Activated naive CD8-positive, alpha-beta T cell treated with anti-CD3 and anti-CD28 coated beads, Interleukin-2, amount 50 U/mL, for 24 hours (primary cell): ENCODE measurements at places on chromosomes 3 and 15.

- DNase-seq, result no peak
- peak overlapping the region; percentile 94 for H3K4me3 ChIP-seq
- H3K27me3 ChIP-seq, result no peaks in the 10 kb centered on the region
- H3K4me1 ChIP-seq, result peaks cover 79% of the 10 kb centered on the region
- H3K27ac ChIP-seq, result peak overlapping the region; percentile 100
These were observed 32.5 kb upstream of the CD47 start for GRCh38 chr3:108123326-108123725.

DNA sequence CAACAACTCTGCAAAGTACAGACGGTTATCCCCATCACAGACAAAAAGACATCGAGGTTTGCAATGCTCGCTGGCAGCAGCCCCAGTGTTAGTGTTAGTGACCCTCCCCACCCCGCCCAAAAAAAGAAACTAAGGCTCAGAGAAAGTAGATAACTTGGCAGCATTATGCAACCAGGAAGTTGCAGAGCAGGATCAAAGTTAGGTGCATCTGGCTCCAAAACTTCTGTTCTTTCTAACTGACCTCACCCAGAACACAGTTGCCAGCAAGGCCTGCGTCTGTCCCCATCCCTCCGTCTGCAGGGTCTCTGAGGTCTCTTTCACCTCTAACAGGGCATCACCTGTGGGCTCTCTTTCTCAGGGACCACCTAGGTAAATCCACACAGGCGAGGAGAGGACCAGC lies 51.5 kb downstream of the BDH1 start:
- no peak overlapping the region for H3K27ac ChIP-seq
- no peak for DNase-seq
- no peaks in the 10 kb centered on the region for H3K4me1 ChIP-seq
- H3K36me3 ChIP-seq, result no peaks in the 10 kb centered on the region
- H3K27me3 ChIP-seq, result peaks cover 2% of the 10 kb centered on the region
- no peak overlapping the region for H3K4me3 ChIP-seq

DNA sequence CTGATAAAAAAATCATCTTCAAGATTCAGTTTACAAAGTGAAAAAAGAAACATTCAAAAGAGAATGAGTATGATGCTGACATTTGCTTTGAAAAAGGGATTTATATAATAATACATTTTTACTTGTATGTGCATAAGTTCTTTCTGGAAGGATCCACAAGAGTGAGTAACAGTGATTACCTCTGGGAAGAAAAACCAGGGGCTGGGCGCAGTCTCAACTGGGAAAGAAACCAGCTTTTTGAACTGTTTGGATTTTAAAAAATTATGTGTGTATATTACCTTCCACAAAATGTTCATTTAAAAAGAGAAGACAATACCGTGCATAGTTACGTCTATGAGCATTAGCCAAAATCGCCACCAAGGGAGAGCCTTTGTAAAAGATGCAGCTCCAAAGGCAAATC lies 1.3 kb downstream of the CLEC3B start:
- no peaks in the 10 kb centered on the region for H3K36me3 ChIP-seq
- no peak overlapping the region for H3K27ac ChIP-seq
- H3K4me3 ChIP-seq, result no peak overlapping the region
- DNase-seq, result no peak

- H3K4me1 ChIP-seq, result peaks cover 3% of the 10 kb centered on the region
- H3K27me3 ChIP-seq, result peaks cover 48% of the 10 kb centered on the region
- no peak for DNase-seq
These were observed 18.2 kb downstream of the PTH1R start for GRCh38 chr3:46895761-46896160.

DNA sequence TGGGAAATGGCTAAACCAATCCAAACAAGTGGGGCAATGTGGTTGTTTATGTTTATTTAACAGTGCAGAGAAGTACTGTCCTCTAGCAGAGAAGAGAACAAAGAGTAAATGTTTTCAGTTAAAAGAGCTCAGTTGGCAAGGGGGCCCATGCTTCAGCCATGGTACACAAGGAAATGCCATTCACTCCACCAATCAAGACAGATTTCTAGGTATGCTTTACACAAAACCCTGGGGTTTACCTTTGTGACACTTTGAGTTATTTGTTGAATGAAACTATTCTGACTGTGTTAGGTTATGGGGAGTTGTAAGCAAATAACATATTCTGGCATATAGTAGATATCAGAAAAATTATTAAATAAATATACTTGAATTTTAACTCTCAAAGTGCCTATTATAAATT lies 228.5 kb upstream of the MME start:
- no peaks in the 10 kb centered on the region for H3K27me3 ChIP-seq
- H3K27ac ChIP-seq, result no peak overlapping the region
- H3K4me1 ChIP-seq, result no peaks in the 10 kb centered on the region
- H3K4me3 ChIP-seq, result no peak overlapping the region
- no peaks in the 10 kb centered on the region for H3K36me3 ChIP-seq

GRCh38 chr3:107264888-107265287 lies 112.4 kb upstream of the CCDC54 start:
- no peaks in the 10 kb centered on the region for H3K27me3 ChIP-seq
- no peak overlapping the region for H3K4me3 ChIP-seq
- DNase-seq, result no peak
- H3K36me3 ChIP-seq, result no peaks in the 10 kb centered on the region
- no peak overlapping the region for H3K27ac ChIP-seq
- peaks cover 7% of the 10 kb centered on the region for H3K4me1 ChIP-seq

GRCh38 chr3:169659096-169659819 lies 4.3 kb downstream of the MECOM start:
- H3K27ac ChIP-seq, result no peak overlapping the region
- no peak overlapping the region for H3K4me3 ChIP-seq
- peaks cover 72% of the 10 kb centered on the region for H3K27me3 ChIP-seq
- no peaks in the 10 kb centered on the region for H3K36me3 ChIP-seq

DNA sequence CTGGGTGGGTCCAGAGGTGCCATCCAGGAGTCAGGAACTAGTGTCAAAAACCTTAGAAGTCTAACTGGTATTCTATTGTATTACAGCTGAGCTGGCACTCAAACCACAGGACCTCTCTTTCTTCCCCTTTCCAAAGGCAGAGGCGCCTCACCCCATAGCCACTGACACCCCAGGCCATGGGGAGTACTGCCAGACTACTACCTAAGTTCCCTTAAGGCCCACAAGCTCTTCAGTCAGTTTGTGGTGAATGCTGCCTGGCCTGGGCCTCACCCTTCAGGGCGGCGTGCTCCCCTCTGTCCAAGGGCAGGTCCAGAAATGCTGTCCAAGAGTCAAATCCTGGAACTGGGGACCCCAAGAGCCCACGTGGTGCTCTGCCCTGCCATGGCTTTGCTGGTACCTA lies 43.0 kb upstream of the FGF7 start:
- H3K4me1 ChIP-seq, result no peaks in the 10 kb centered on the region
- DNase-seq, result no peak
- H3K36me3 ChIP-seq, result no peaks in the 10 kb centered on the region
- H3K27me3 ChIP-seq, result no peaks in the 10 kb centered on the region
- H3K27ac ChIP-seq, result no peak overlapping the region
- no peak overlapping the region for H3K4me3 ChIP-seq

- H3K36me3 ChIP-seq, result peaks cover 34% of the 10 kb centered on the region
- DNase-seq, result no peak
- no peak overlapping the region for H3K27ac ChIP-seq
- no peaks in the 10 kb centered on the region for H3K27me3 ChIP-seq
- no peak overlapping the region for H3K4me3 ChIP-seq
These were observed 93.5 kb downstream of the CHCHD6 start for GRCh38 chr3:126797563-126797962.

DNA sequence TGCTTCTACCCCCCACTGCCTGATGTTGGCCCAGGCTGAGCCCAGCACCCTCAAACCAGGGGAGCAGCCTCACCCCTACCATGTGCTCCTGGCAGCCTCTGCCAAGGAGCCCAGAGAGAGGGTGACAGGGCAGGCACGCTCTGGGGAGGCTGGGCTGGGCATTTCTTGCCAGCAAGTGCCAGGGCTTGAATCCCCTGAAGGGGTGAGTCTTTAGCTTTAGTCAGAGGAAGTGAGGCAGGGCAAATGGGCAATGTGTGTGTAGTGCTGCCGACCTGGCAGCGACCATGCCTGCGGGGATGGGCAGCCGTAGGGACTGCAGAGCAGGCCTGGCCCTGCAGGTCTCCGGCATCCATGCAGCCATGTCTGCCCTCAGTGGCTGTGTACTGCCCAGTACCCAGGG lies 18.1 kb downstream of the DUSP7 start:
- no peaks in the 10 kb centered on the region for H3K36me3 ChIP-seq
- H3K27ac ChIP-seq, result no peak overlapping the region

GRCh38 chr3:161890147-161890625 lies 393.6 kb downstream of the OTOL1 start:
- DNase-seq, result no peak
- no peaks in the 10 kb centered on the region for H3K4me1 ChIP-seq
- H3K27me3 ChIP-seq, result no peaks in the 10 kb centered on the region
- no peak overlapping the region for H3K4me3 ChIP-seq

GRCh38 chr3:69353503-69353902 lies 32.4 kb downstream of the FRMD4B start:
- DNase-seq, result no peak
- H3K27ac ChIP-seq, result peak overlapping the region; percentile 29
- peaks cover 33% of the 10 kb centered on the region for H3K27me3 ChIP-seq
- H3K4me3 ChIP-seq, result peak overlapping the region; percentile 68
- H3K36me3 ChIP-seq, result no peaks in the 10 kb centered on the region

- no peaks in the 10 kb centered on the region for H3K36me3 ChIP-seq
- peaks cover 44% of the 10 kb centered on the region for H3K4me1 ChIP-seq
- DNase-seq, result no peak
- no peak overlapping the region for H3K27ac ChIP-seq
These were observed 227.2 kb upstream of the TBL1XR1 start for GRCh38 chr3:177424521-177424920.

- no peaks in the 10 kb centered on the region for H3K36me3 ChIP-seq
- peak overlapping the region; percentile 71 for H3K4me3 ChIP-seq
- H3K4me1 ChIP-seq, result peaks cover 41% of the 10 kb centered on the region
These were observed 1.4 kb downstream of the LOXL1 start for GRCh38 chr15:73927476-73928240.

DNA sequence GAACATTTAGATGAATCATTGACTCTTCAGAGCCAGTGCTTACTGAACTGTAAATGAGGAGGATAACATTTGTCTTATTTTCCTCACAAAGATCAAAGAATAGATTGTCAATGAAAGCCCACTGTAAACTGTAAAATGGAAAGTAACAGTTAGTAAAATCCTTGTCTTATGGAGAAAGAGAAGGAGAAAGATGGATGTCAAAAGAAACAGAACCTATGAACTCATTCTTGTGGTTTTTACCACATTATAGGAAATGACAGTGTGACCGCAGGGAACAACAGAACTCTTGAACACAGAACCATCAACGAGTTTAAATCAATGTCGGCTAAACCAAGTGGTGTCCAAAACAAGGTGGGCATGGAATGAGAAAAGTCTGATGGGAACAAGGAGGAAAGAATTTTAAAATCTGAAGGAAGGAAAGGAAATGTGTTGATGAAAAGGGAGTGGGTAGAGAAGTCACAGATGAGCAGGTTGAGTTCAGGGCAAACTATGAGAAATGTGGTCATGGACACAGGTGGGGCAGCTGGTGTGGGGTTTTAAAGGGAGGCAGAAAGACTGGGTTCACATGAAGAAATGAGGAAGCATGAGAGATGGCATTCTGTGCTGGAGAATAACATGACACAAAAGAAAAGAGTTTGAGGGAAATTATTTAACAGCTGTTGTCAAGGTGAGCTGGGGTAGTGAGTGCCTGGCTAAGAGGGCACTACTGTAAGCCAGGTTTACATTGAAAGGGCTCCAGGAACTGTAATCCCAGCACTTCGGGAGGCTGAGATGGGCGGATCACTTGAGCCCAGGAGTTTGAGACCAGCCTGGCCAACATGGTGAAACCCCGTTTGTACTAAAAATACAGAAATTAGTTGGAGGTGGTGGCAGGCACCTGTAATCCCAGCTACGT lies 42.4 kb upstream of the ETV5 start:
- H3K27ac ChIP-seq, result peak overlapping the region; percentile 57
- peak overlapping the region; percentile 4 for H3K4me3 ChIP-seq
- no peak for DNase-seq
- peaks cover 39% of the 10 kb centered on the region for H3K27me3 ChIP-seq
- H3K4me1 ChIP-seq, result peaks cover 25% of the 10 kb centered on the region

DNA sequence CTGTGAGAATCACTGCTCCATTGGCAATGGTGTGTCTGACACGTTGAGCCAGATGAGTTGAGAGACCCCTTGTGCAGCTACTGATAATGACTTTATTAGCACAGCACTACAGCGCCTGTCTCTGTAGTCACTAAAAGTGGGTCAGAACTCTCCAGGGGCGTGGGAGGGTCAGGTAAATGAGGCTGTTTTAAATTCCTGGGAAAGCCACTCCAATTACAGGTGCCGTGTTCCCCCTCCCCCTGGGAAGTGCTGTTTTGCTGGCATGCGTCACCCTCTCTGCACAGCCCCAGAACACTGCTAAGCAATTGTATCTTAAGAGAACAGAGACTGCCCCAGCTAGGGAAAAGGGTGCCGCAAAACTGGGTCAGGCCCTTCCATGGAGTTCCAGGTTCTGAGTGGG lies 21.5 kb upstream of the CPNE9 start:
- peaks cover 49% of the 10 kb centered on the region for H3K36me3 ChIP-seq
- H3K4me3 ChIP-seq, result no peak overlapping the region
- DNase-seq, result no peak
- no peaks in the 10 kb centered on the region for H3K4me1 ChIP-seq
- no peaks in the 10 kb centered on the region for H3K27me3 ChIP-seq

DNA sequence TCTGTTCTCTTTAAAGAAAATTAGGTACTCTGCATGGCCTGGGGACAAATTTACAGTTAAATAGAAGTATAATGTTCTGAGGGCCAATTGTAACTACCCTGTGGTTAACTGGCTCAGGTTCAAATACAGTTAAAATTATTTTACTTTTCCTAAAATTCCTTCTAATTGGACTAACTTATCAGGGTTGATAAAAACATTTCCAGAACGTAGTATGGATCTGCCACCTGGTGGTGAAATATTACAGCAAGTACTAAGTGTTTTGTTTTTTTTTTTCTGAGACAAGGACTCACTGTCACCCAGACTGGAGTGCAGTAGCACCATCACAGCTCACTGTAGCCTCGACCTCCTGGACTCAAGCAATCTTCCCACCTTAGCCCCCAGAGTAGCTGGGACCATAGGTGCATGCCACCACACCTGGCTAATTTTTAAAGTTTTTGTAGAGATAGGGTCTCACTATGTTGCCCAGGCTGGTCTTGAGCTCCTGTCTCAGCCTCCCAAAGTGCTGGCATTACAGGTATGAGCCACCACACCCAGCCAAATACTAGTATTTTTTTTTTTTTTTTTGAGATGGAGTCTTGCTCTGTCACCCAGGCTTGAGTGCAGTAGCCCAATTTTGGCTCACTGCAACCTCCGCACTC lies 29.2 kb downstream of the NEO1 start:
- no peak overlapping the region for H3K27ac ChIP-seq
- peaks cover 7% of the 10 kb centered on the region for H3K27me3 ChIP-seq
- H3K4me1 ChIP-seq, result no peaks in the 10 kb centered on the region
- no peak for DNase-seq

GRCh38 chr15:44183363-44183762 lies 11.7 kb downstream of the FRMD5 start:
- no peaks in the 10 kb centered on the region for H3K36me3 ChIP-seq
- no peaks in the 10 kb centered on the region for H3K4me1 ChIP-seq
- H3K27me3 ChIP-seq, result peaks cover 6% of the 10 kb centered on the region

GRCh38 chr3:105243076-105243475 lies 123.6 kb upstream of the ALCAM start:
- no peak overlapping the region for H3K4me3 ChIP-seq
- H3K27ac ChIP-seq, result no peak overlapping the region

GRCh38 chr3:53633197-53633787 lies 138.9 kb downstream of the CACNA1D start:
- H3K4me1 ChIP-seq, result no peaks in the 10 kb centered on the region
- no peaks in the 10 kb centered on the region for H3K36me3 ChIP-seq
- H3K4me3 ChIP-seq, result no peak overlapping the region
- H3K27ac ChIP-seq, result no peak overlapping the region
- H3K27me3 ChIP-seq, result peaks cover 11% of the 10 kb centered on the region
